Left ventricle myocardium superior (tissue), 1 donor: ENCODE measurements at places on chromosomes 1 and 21.

DNA sequence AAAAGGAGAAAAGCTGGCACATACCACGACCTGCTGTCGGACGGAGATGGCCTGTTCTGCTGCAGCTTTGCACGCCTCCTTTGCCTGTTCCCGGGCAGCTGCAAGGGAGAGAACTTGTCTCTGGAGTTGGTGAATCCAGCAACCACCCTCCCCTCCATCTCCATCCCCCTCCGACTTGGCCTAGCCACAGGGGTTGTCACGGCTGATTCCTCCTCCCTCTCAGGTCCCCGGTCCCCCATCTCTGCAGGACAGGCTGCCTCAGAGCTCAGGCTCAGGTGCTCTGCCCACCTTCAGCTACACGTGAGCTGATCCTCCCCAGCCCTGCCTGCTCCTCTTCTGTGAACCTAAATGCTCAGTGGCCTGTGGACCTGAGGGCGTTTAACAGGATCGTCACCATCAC is 11.1 kb upstream of the SRM start:
- DNase-seq = no peak

DNA sequence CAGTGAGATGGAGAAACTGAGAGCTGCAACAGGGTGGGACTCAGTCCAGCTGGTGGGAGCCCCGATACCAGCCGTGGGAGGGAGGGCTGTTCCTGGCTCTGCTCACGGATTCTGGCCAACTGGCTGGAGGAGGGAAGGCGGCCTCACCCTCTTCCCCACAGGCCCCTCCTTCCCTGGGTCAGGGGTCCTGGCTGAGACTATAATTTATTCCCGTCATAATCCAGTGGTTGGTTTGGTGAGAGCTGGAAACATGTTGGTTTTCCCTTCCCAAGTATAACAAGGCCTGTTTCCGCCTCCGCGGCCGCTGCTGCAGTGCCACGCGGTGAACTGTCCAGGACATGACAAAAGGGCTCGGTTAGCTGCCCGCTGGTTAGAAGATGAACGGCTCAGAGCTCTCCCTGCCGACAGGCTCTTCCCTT is 10.0 kb downstream of the PTPRF start:
- no peak for DNase-seq

- DNase-seq = peak; percentile 46
Observed at GRCh38 chr1:214123061-214123784, 135.4 kb downstream of the PROX1 start.

DNA sequence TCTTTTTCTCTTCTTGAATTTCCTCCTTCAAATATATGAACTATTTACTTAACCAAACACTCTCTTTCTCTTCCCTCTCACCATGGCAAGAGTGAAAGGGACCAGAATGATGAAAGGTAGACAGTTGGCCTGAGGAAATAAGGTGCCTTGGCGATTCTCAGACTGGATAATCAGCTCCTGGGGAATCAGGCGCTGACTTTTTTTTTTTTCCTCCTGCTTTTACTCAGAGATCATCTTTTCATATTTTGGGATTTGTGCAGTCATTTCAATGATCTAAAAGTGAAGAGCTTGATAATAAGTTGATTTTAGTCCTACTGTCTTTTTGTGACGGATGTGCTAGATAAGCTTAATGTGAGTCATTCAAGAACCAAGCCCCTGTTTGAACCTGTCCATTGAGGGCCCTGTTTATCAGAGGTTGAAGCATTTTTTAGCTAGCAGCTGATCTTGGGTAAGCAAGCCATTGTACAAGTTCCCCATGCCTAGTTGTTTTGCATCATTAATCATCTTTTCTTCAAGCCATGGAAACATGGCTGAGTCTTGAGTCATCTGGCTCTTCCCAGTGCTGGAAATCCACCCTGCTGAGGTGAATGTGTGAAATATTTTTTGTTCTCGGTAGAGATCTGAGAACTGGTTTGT is 40.8 kb downstream of the ITSN1 start:
- DNase-seq = no peak

DNA sequence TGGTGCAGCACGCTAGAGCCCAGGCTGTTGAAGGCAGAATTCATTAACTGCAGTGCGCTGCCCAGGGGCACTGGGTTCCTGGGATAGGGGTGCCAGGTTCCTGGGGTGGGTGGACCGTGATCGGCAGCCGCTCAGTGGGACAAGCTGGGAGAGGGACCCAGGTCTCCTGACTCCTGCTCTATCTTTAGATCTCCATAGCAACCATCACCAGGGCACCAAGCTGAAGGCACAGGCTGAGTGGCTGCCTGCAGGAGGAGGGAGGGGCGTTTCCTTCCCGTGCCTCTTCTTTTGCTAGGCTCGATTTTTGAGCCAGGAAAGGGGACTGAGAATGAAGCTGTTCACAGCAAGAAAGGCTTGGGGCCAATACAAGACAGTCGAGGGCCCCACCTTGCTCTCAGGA is 20.9 kb upstream of the CDCP2 start:
- no peak for DNase-seq

GRCh38 chr1:52567943-52568342 is 15.1 kb upstream of the TUT4 start:
- DNase-seq = no peak

- DNase-seq = no peak
Observed at GRCh38 chr1:95249916-95250315, 15.9 kb downstream of the RWDD3 start.

DNA sequence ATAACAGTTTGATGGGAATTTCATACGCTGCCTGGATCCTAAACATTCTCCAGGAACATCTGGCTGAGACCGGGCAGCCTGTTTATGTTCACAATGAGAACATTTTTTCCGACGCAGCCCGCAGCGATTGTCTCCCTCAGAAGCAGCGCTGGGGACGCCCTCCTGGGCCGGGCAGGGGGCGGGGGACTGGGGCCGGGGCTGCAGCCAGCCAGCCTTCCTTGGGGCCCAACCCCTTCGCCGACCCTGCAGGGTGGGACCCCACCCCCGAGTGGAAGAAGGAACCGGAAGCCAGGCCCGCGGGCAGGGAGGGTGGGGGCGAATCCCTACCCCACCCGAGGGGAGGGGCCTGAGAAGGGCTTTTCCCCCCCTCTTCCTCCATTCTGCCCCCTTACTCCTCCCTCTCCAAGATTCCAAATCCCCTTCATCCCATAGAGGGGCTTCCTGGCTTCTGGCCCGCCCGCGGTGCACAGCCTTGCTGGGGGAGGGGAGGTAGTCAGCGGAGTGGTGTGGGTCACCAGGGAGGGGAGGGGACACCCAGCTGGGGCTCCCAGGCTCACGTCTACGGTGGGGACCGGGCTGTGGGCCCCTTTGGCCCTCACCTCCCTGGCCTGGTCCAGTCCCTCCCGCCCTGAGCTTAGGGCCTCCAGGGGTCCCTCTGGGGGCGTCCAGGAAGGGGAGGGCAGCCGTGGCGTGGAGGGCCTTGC is 60.6 kb downstream of the WNT9A start:
- DNase-seq = peak; percentile 88

GRCh38 chr1:91026777-91027176 is 4.9 kb upstream of the ZNF644 start:
- DNase-seq = no peak

DNA sequence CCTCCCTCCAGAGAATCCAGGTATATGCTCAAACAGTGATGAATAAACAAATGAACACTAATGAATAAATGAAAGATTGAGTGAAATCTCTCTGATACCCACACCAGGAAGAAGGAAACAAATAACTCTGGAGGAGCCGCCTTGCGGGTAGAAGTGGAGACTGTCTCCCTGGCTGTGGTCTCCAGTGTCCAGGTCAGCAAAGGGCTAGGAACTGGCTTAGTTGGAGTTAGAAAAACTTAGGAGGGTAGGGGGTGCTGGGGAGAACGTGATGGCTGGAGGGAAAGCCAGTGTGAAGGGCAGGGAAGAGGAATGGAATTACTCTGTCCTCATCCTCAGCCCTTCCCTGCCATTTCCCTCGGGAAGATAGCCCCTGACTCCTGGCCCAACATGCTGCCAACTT is 537 bp downstream of the RHBDL2 start:
- no peak for DNase-seq

DNA sequence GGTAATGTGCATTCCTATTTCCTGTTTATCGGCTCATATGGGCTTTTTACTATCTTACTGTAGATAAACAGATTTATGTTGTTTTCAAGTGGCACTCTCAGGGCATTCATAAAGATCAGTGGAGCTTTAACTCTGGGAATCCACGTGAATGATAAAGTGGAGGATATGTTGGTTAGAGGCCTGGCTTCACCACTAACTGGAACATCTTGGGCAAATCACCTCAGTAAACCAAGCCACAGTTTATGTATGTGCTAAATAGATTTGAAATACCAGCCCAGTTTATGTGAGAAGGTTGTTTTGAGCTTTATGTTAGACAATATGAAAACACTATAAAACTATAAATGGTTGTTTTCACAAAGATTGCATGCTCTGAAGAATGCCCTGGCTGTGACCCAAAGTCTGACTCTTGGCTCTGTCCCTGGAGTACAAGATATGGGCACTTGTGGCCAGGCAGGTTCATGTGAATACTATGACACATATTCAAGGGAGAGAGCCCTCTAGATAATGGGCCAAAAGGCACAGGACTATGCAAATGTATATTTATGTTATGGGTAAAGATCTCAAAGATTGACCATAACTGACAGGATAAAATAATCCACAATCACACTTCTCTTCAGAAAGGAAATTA is 36.7 kb downstream of the FAM163A start:
- DNase-seq = no peak
